Ascending aorta (tissue), 2 donors: ENCODE measurements at places on chromosomes 1 and 21.

DNA sequence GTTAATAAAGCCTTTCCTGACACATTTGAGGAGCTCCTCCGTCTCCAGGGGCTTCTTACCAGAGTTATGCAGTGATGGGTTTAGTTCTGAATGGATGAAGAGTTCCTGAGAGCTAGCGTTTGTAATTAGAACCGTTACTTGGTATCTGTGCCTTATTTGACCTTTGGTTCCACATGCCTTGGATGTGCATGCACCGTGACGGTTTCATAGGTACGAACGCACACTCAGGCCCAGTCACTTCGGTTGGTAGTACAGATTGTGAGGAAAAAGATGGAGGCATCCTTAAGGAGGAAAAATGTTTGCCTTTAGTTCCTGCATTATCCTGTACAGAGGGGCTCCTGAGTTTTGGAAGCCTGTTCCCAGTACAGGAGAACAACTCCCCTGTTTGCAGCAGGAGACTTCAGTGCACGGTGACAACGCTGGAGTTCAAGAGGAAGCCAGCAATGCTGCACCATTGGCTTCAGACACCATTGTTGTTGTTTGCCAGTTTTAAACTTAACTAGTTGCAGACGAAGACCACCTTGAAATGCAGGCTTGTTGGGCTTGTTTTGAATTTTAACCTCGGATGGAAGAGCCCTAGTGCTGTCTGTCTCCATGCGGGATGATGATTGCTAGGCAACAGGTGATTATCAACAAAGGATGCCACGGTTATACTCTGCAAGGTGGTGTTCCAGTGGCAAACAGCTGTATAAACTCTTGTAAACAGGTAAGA is 8.2 kb downstream of the RBM15 start:
- no peak for DNase-seq

DNA sequence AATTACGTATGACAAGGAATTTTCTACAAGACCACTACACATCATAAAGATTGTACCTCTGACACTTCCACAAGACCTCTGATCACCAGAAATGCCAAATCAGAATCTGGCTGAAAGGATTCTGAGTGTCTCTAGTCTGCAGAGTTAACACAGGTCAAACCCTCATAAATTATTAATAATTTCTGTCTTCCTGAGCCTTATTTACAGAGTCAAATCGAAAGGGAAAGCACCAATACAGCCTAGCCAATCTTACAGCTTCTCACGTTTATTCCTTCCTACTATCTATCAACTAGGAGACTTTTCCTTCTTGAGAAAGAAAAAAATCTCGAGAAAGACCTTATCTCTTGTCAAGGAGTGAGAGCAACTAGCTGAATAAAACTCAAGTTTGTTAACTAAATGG is 2151.6 kb downstream of the MRPL39 start:
- no peak for DNase-seq

GRCh38 chr1:109782514-109782913 is 18.8 kb upstream of the EPS8L3 start:
- DNase-seq = no peak

DNA sequence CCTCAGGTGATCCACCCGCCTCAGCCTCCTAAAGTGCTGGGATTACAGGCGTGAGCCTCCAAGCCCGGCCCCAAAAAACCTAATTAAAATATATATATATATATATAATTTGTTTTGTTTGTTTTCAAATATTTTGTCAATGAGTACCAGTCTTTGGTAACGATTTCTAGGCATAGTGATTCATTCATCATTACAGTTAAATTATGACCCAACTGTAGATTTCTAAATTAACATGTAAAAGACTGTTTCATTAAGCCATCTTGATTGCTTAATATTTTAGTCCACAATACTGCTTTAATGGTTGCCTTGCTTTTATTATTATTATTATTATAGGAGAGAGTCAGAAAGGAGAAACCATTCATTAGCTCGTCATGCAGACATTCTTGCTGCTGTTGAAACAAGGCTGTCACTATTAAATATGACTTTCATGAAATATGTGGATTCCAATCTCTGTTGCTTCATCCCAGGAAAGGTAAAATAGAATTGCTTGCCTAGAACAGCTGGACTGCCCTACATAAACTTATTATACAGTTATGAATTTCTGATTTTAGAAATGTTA is 19.9 kb downstream of the FBXO28 start:
- DNase-seq = no peak

DNA sequence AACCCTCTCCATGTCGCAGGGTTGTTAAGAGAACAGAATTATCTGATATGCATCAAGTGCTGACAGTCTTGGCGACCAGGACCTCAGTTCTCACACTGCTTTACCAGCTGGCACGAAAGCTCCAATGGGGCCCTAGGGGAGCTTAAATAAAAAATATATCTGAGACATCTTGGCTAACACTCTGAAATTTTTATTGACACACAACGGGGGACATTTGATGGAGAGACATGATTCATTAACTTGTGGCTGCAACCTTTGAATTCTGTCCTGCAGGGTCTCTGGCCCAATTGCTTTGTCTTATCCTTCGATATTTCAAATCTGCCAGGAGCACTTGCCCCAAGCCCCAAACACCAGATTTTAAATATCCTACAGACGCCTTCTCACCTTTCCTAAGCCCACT is 567.0 kb downstream of the AJAP1 start:
- no peak for DNase-seq

DNA sequence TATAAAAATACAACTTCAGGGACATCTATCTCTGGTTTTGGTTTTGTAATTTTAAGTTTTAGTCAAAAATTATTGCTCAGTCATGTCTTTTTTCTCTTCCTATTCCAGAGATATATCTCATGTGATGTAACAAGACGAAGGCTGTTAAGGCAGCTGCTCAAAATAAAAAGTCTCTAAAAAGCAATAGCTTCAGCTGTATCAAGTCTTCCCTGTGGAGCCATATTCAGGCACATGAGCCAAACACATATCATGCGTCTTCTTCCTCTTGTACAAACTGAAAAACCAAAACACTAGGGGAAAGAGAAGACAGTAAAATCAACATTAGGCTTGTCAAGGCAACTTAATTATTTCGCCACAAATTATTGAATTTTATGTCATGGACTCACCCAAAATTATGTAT is 240.7 kb downstream of the NRIP1 start:
- no peak for DNase-seq

DNA sequence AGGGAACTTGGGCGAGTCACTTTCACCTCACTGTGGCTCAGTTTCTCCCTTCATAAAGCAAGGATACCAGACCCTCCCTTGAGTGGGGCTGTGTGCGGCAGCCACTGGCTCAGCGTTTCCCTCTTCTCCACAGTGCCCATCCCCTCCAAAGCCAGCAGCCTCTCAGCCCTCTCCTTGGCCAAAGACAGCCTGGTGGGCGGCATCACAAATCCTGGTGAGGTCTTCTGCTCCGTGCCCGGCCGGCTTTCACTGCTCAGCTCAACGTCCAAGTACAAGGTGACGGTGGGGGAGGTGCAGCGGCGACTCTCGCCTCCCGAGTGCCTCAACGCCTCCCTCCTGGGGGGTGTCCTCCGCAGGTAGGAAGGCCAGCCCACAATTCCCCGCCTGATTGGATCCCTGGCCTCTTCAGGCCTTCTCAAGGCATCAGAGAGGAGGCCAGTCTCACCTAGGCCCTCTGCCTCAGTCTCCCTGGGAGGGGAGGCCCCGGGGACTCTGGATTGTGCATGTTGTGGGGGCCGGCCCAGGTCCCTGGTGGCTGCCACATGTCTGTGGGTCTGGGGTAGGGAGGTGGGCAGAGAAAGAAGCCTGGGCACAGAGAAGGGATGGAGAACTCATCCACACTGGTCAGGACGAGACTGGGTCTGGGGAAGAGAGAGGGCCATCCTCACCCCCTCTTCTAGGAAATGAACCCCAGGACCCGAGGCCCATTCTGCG is 15.2 kb downstream of the TFAP2E start:
- no peak for DNase-seq

DNA sequence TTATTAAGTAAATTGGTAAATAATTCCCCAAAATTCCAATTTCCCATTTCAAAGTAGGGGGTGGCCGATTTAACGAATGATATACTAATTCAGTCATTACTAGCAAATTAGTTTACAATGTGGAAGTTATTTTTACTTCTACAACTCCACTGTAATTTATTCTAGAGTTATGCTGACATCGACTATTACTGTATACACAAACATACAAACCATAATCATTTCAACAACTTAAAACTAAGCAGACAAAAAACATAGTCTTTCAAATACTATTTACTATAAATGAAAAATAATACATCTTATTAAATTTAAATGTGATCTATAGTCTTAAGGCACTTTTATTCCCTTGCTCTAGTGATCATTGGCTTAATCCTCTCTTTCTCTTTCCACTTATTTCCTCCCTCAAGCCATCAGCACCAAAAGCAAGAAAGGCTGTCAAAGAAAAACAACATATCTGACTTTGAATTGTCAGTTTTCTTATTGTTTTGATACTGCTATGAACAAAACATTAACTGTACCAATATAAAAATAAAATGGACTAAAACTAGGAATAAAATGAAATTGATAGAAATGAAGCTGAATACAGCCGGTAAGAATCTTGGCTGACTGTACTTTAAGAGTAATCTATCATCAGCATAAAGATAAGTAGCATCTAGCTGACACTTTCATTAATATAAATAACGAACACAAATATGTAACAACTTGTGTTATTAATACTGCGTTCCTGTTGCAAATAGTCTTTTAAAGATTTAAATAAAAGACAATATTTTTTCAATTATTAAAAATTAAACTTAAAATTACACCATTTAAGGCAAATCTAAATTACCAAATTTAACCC is 4.1 kb downstream of the CDC42BPA start:
- no peak for DNase-seq

- DNase-seq = no peak
Measured at GRCh38 chr1:164177118-164177517, 381.9 kb upstream of the PBX1 start.

GRCh38 chr1:156816561-156817328 is at the start of gene SH2D2A:
SH2D2A (minus strand) TSS chr1:156816848; CDS start chr1:156816708, 140 bp downstream.
- DNase-seq = peak; percentile 82

DNA sequence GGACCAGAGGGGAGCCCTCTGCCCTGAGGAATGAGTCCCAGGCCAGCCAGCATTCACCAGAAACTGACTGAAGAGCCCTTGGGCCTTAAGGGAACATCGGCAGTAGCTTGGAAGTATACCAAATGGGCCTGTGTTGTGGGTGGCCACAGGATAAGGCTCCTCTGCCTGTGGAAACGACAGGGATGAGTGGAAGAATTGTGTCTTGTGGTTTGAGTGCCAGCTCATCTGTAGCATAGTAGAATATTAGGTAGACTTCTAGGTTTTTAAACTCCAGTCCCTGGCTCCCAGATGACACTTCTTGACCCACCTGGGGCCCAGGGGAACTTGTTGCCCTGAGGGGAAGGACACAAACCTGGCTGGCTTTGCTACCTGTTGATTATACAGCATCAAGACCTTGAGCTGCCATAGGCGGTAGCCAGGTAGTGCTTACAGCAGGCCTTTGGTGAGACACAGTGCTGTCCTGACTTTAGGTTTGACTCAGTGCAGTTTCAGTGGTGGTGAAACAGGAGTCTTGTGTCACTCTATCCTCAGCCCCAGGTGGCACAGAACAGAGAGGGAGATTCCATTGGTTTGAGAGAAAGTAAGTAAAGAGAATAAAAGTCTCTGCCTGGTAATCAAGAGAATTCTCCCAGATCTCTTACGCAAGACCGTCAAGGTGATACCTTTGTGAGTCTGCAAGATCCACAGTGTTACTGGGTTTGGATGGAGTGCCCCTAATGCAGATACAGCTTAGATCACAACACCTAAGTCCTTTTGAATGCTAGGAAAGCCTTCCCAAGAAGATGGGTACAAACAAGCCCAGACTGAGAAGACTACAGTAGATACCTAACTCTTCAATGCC is 50.2 kb downstream of the RABGAP1L start:
- no peak for DNase-seq

- no peak for DNase-seq
Measured at GRCh38 chr1:78142736-78143135, 97.0 kb downstream of the GIPC2 start.

- peak; percentile 75 for DNase-seq
Measured at GRCh38 chr21:38351961-38352521, 95.2 kb downstream of the KCNJ15 start.

- no peak for DNase-seq
Measured at GRCh38 chr1:16244650-16245285, 7.8 kb upstream of the CPLANE2 start.

DNA sequence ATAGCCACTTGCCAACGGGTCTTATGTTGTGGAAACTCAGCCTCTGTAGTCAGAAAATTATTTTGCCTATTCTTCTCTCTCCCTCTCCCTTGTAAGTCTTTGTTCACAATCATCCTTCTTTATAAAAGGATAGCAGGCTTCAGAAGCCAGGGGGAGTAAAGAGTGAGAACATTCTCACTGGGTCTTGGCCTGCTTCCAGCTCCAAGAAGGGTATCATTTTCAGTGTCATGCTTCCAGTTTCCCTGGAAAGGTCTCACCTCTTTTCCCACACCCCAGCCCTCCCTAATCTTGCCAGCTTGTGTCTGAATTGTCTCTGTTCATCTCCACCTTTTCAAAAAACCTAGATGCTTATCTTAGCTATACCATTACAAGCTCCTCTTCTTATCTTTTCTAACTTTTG is 346.2 kb upstream of the LRRC7 start:
- DNase-seq = no peak

- DNase-seq = no peak
Measured at GRCh38 chr1:234536741-234537140, 57.8 kb upstream of the TARBP1 start.

GRCh38 chr1:21232044-21232443 is 55.3 kb upstream of the EIF4G3 start:
- DNase-seq = no peak

DNA sequence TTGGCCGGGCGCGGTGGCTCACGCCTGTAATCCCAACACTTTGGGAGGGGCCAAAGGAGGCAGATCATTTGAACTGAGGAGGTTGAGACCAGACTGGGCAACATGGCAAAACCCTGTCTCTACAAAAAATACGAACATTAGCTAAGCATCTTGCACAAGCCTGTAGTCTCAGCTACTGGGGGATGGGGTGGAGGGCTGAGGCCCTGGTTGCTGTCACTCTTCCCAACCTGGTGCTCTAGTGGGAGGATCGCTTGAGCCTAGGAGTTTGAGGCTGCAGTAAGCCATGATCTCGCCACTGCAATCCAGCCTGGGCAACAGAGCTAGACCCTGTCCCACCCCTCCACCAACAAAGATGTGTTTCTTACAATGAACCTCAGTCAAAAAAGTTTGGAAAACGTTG is 2.8 kb downstream of the PHGDH start:
- DNase-seq = no peak

DNA sequence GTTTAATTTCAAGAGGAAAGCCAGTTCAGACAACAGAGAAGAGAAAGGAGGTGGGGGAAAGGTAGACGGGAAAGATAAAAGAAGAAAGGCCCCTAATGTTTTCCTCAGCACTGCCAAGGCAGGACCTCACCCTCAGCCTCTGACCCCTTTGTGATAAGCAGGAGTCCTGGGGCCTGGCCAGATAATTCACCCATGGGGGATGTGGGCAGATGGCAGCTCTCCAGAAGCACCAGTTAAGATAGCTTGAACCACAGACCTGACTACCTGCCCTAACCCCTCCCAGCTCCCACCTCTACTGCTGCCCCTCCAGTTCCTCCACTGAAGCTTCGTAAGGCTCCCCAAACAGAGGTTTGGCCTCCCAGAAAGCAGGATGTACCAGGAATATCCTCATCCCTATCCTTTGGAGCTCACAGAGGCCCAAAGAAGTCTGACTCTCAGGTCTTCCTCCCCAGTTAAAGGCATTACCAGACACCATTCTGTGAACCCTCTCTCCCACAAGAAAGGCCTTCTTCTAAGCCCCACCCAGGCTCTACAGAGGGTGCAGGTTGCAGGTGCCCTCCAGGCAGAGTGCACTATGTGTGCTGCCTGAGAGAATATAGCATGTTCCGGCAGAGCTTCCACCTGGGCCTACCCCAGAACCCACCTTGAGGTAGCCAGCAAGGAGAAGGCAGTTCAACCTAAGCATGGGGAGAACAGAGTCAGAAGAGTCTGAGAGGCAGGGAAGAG is 9.2 kb upstream of the SNAPIN start:
- DNase-seq = peak; percentile 55
